ENCODE measurements at places on chromosomes 2 and 18.

DNA sequence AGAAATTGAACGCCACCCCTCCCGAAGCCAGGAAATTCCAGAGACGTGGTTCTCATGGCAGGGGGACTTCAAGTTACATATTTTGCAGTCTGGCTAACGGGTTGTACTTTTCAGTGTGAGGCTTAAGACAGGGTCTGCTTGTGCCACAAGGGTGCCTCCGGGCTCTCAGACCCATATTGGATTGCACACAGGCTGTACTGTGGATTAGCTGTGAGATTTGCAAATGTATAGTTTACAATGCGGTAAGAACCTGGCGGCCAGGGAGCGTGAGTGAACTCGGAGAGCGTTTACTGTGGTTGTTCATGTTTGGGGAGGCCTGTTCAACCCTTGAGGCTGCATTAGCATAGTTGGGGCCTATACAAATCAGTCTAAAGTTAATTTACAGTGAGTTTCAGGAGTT is 143.9 kb upstream of the SIX2 start:
- no peak for DNase-seq

DNA sequence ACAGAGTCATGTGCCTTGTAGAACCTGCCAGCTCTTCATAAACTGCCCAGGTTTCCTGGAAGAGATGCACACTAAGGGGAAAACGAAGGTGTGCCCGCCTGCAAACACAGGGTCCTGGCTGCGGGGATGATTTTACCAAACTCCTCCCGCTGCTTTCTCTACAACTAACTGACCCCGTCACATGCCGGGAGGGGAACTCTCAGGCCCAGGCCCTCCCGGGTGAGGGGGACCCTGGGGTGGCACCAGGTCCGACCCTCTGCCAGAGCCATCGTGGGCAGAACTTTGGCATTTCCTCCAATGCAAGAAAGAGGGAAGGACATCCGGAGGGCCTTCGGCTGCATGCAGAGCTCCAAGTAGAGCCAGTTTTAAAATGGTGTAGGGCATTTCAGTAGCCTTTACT is 28.6 kb downstream of the CAPN13 start:
- no peak for DNase-seq

DNA sequence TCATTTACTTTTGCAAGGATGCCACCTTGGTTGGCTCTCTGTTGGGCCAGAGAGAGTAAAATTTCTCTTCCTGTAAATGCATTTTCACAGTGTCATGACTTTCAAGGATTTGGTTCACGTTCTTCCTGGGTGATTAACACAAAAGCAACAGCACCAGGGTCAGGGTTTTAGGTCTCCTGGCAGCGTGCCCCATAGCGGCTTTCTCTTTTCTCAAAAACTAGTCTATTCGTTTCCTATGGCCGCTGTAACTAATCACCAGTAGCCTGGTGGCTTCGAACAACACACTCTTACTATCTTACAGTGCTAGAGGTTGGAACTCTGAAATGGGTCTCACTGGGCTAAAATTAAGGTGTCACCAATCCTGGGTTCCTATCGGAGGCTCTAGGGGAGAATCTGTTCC is 56.3 kb upstream of the ACMSD start:
- no peak for DNase-seq

DNA sequence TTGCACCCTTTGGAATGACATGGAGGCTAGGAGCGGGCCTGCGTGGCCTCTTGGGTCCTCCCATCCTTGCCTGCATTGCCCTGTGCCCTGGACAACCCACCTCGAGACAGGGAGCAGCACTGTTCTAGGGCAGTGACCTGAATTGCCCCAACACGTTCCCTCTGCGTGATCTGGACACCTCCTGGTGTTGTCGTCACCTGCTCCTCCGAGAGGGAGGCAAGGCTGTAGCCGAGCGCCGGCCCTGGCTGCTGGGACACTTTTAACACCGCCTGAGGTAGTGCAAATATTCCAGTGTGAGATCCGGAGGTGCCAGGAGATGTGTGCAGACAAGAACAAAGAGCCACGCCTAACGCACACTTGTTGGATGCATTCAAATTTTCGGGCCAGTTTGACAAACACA is 131.5 kb downstream of the SMAD7 start:
- DNase-seq, result no peak

DNA sequence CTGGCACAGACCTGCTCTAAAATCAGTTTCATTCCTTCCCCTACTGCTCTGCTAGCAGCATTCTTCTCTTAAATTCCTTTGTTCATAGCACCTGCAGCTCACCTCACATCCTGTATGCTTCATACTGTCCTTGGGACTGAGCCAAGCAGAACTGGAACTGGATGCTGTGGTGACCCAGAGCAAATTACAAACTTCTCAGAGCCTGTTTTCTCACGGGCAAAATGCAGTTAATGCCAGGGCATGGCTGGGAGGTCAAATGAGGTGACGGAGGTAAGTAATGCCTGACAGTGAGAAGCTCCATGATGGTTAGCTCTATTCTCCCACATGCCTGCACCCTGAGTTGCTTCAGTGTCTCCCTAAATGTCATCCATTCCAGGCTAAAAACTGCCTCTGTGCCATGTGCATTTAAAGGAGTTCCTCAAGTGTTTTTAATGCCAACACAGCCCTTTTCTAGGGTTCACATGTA is 29.7 kb downstream of the C2orf42 start:
- peak; percentile 25 for DNase-seq

- no peak for DNase-seq
Observed at GRCh38 chr2:171136024-171136423, 24.7 kb downstream of the TLK1 start.

- no peak for DNase-seq
Observed at GRCh38 chr18:8866679-8867078, 161.3 kb downstream of the MTCL1 start.

GRCh38 chr2:11589316-11589940 is 55.6 kb downstream of the GREB1 start:
- DNase-seq, result no peak

GRCh38 chr2:228768818-228769217 is 502.3 kb downstream of the PID1 start:
- no peak for DNase-seq

GRCh38 chr2:48712151-48712550 is 43.4 kb downstream of the LHCGR start:
- no peak for DNase-seq

DNA sequence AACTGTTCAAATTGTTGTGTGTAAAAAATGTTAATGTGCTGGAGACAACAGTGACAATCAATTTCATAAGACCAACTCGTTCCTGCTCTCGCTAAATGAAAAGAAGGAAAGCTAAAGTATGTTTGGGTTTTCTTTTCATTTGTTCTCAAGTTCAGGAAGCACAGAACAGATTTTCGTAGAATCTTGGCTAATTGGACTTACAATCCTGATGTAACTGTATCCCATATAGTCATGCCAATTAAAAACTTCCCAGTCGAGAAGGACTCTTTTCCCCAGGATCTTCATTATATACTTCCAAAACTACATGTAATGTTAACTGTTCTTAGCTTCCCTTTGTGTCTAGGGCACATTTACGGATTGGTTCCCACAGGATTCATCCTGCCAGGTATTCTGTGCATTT is 135.4 kb upstream of the ITGB6 start:
- no peak for DNase-seq

- no peak for DNase-seq
Observed at GRCh38 chr2:158297606-158298005, 158.9 kb downstream of the CCDC148 start.

GRCh38 chr18:59383851-59384250 is 24.8 kb upstream of the LMAN1 start:
- no peak for DNase-seq

- DNase-seq, result no peak
Observed at GRCh38 chr2:9806298-9806610, 37.0 kb upstream of the TAF1B start.

GRCh38 chr18:21064347-21064746 is 47.3 kb downstream of the ROCK1 start:
- DNase-seq, result no peak

DNA sequence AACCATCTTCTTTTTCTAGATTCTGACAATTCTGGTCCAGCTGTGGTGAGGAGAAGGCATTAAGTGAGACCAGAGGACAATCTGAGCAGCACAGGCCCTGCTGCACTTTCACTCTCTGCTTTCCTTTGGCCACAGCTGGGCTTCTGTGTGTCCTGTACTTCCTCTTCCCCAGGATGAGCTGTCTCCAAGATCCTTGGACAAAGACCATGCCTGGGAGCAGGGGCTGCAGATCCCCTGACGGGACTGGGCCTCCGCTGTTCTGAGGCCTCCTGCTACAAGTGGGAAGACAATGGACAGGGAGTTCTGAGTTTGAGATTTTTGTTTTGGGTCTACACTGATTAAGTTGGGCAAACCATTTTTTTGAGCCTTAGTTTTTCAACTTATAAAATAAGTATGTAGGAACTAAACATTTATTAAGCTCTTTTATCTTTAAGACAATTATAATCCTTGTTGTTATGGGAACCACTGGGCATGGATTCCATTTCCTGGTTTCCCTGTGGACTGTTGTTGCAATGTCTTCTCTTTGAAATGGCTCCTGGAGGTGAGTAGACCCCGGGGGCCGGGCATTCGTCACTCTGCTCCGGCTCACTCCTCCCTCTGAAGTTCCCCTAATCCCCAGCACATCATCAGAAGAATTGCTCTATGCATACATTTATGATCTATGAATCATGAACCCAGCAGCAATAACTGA is 266.6 kb downstream of the ACTR3 start:
- no peak for DNase-seq

DNA sequence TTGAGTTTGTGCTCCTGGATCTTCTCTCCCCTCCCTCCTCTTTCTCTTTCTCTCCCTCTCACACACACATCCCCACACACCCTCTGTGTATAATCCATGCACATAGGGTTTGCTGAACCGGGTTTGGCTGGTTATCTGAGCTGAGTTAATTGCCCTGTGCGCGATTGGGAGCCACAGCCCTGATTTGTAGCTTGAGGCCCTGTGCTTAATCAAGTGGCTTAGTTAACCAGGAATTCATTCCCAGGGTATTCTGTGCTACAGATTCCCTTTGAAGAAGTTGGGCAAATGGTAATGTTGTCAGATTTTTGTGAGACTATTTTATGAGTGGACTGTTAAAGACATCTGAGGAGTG is 6.2 kb downstream of the PARD3B start:
- no peak for DNase-seq

DNA sequence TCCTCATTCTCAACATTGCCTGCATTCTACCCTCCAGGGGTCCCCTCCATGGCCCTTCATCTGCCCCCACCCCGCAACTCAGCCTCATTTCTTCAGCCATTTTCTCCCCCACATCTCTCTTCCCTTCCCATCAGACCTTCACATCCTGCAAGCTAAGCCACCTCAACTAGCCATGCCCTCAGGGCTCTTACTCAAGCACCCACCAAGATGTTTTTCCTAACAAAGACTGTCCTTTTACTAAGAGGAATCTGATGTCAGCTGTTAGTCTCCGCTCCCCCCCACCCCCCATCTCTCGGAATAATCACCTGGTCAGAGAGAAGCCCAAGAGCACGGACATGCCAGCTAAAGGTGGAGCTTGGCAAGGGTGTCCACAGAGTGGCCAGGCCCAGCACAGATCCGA is 4.7 kb upstream of the CAPN10 start:
- DNase-seq, result no peak

DNA sequence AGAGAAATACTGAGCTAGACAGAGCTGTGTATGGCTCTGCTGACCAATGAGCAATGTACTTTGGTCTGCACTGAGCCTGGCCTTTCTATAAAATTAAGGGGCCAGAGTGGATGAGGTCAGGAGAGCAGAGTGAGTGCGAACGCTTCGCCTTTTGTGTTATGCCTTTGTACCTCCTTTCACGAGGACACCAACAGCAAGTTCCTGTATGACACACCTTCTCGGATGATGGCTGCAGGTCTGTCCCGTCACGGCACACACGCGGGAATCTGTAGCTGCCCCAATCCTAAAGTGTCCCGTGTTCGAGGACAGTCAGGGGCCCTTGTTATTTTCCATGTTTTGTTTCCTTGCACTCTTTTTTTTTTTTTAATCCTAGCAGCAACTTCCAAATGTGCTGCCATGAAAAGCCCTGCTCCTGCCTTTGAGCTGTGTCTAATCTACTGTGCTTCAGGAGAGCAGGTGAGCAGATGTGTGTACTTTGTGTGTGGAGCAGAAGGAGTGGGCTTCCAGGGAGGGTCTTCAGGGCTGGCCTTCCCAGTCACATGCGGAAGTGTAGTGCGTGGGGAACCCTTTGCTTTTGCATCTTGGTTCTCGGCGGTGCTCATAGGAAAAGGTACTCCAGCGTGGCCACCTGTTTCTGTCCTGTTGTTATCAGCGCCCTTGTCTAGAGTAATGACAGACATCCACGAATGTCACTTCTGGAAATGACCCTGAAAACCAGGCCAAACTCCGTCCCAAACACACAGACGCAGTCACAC is 213.2 kb downstream of the NDUFA10 start:
- DNase-seq, result no peak

DNA sequence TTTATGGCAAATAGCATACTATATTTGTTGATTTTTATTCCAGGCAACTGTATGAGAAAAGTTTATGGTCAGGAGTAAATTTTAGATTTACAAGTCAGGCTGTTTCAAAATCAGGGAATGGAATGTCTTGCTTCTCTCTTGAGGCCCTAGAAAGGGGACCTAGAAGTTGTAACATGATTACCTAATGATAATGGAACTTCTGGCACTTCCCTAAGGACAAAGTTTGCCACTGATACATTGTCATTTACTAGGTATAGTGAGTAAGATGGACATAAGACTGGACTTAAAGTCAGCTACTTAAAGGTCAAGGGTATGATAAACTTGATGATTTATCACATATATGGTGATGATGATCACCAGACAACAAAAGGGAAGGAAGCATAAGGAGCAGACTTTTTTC is 103.3 kb upstream of the VRK2 start:
- no peak for DNase-seq

DNA sequence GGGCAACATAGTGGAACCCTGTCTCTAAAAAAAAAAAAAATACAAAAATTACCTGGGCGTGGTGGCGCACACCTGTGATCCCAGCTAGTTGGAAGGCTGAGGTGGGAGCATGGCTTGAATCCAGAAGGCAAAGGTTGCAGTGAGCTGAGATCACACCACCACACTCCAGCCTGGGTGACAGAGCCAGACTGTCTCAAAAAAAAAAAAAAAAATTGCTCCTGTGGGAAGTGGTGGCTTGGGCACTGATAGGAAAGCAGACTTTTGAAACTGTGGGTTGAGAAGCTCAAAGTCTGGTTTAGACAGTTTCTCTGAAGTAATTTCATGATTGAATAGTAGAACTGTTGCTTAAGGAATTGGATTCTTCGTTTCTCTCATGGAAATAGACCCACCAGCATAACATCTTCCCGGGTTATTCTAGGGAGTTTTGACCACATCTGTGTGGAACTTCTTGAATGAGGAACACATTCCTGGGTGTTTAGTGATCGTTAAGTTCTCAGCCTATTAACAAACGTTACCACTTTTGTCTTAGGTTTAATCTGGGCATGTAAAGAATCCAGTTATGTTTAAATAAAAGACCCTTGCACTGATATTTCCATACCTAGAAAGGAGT is 33.5 kb downstream of the GRHL1 start:
- no peak for DNase-seq

GRCh38 chr2:69509011-69509749 is 71.9 kb upstream of the NFU1 start:
- no peak for DNase-seq

GRCh38 chr2:222208010-222208690 is 90.6 kb downstream of the PAX3 start:
- DNase-seq, result no peak

- no peak for DNase-seq
Observed at GRCh38 chr18:3982541-3982940, 472.6 kb downstream of the DLGAP1 start.
